Left colon (tissue), 2 donors: ENCODE measurements at places on chromosomes 5 and 9.

DNA sequence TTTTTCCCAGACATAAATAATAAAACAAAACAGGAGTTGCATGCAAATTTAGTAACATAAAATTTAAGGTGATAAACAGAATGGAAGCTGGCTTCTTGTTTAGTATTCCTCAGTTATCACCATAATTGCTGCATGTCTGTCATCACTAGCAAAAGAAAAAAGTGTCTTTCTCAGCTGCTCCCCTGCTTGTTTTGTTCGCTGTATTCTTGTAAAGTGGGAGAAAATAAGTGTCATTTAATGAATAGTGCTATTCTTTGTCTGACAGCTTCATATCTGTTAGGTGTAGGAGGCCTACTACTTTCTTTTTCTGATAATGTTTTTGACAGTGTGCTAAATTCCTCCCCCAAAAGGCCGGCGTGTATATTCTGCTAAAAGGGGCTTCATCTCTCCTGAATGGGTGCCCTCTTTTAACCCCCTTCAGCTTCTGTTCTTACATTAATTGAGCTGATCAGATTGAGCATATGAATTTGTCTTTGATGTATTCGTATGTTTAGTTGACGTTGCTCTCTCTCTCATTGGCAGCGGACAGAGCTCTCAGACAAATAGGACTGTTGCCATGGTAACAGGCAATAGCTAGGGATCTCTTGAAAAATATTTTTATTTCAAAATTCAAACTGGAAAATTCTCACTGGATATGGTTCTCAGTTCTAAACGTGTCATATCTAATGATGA is 303.8 kb downstream of the KIAA0825 start:
- DNase-seq, result no peak

- DNase-seq, result no peak
These were observed 17.6 kb downstream of the NREP start for GRCh38 chr5:111739416-111739815.

GRCh38 chr5:71830681-71831539 is 111.8 kb downstream of the CARTPT start:
- peak; percentile 37 for DNase-seq

DNA sequence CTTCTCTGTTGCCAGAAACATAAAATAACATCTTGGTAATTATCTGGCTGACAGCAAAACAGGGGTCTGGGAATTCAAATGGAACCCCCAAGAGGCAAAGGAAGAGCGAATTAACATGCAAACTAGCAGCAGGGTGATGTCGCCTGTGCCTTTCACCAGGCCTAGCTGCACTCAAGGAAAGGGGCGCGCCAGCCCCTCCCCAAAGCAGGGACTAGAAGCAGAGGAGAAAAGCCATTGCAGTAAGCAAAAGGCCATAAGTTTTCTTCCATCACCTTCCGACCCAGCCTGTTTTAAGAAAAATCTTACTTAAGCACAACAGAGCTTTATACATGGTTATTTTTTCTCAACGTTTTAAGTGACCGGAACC is 539 bp downstream of the POC5 start:
- DNase-seq, result no peak

DNA sequence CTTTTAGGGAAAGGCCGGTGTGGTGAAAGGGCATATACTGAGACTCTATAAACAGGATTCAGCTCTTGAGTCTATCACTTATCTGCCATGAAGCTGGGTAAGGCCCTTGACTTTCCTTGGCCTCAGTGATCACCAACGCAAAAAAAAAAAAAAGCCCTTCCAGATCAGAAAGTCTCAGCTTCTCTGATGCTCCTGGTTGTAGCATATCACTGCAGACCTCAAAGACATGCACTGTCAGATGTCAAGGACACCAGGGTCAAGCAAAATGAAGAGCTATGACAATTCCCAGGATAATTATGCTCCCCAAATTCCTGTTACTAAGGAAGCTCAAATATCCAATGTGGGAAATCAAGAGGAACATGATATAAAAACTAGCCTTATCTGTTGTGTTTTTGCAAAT is 68.3 kb upstream of the IFNE start:
- no peak for DNase-seq

DNA sequence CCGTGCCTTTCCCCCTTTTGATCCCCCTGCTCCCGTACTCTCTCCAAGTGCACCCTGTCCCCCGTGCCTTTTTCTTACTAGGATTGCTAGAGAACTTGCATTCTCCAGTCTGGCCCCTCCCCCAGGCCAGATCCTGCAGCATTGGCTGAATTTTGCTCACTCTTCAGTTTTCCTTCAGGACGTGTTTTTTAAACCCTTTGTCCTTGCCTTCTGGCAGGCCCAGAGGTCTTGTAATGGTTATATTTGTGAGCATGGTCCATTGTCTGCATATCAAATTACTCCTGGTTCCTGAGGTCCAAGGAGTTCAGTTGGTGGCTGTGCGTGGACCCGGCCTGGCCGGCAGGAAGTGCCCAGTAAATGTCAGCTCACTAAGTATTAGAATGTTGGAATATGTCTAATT is 606 bp downstream of the TBC1D13 start:
- no peak for DNase-seq

DNA sequence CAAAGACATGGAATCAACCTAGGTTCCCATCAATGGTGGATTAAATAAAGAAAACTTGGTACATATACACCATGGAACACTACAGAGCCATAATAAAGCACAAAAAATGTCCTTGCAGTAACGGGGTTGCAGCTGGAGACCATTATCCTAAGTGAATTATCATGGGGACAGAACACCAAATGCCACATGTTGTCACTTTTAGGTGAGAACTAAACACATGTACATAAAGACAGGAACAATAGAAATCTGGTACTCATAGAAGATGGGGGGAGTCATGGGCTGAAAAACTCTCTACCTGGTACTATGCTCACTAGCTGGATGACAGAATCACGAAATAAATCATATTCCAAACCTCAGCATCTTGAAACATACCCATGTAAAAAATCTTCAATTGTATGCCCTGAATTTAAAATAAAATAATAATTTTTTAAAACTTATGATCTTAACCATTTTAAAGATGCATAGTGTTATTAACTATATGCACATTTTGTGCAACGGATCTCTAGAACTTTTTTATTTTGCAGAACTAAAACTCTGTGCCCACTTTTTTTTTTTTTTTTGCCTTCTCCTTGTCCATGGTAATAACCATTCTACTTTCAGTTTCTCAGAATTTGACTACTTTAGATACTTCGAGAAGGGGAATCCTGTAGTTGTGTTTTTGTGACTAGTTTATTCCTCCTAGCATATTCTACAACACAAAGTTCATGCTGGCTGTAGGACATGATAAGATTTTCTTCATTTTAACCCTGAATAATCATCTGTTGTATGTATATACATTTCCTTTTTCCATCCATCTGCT is 1081.6 kb upstream of the ACO1 start:
- DNase-seq, result no peak

DNA sequence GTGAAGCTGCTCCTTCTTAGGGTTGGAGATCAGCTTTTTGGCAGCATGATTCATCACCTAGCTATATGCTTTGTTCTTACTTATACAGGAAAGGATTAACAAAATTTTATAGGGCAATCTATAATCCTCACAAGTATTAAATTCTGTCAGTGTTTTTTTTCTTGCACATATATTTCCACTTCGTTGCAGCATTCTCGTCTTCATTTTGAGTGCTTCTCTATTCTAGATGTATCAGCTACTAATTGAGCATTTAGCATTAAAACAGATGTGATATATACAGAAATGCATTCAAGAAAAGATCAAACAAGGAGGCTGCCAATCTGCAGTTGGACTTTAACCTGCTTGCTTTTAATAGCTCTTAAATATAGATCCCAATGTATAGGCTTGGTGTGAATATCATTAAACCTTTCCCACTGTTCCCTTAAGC is 3.6 kb upstream of the CTXN3 start:
- no peak for DNase-seq

DNA sequence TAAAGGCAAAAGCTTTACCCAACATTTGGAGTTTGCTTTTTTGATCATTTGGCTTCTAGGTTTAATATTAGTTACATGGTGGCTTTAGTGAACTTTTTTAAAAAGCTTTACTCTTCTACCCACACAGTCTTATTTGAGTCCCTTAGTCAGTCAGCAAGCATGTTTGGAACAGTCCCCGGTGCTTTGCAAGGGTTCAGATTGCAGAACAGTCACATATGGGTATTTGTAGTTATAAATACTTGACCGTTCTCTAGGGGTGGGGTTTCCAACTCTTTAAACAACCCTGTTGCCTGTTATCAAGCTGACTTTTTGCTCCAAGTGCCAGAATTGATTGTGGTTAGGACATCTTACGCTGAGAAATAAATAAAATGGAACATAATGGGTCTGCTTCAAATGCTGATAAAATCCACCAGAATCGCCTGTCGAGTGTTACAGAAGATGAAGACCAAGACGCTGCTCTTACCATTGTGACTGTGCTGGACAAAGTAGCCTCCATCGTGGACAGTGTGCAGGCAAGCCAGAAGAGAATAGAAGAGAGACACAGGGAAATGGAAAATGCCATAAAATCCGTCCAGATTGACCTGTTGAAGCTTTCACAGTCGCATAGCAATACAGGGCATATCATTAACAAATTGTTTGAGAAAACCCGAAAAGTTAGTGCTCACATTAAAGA is at the start of gene CAVIN4:
Gene CAVIN4 (plus strand): TSS at position 304 of the 673 bp plus-strand sequence. CDS start 65 bp downstream, at position 369.
- no peak for DNase-seq

GRCh38 chr5:114358329-114358728 is 3.5 kb upstream of the KCNN2 start:
- no peak for DNase-seq

GRCh38 chr5:55601204-55601618 is 66.4 kb upstream of the PLPP1 start:
- peak; percentile 90 for DNase-seq

GRCh38 chr5:143879646-143880045 is 67.7 kb downstream of the HMHB1 start:
- no peak for DNase-seq

- DNase-seq, result no peak
These were observed 201.3 kb downstream of the ARHGAP26 start for GRCh38 chr5:142971303-142972013.

GRCh38 chr9:28086881-28087280 is 513.6 kb upstream of the C9orf72 start:
- no peak for DNase-seq

- DNase-seq, result peak; percentile 88
These were observed at the start of gene ADGRV1 for GRCh38 chr5:90558344-90559192. TSS of gene ADGRV1 (plus strand) at chr5:90558797. CDS start at chr5:90558896, 99 bp downstream.

DNA sequence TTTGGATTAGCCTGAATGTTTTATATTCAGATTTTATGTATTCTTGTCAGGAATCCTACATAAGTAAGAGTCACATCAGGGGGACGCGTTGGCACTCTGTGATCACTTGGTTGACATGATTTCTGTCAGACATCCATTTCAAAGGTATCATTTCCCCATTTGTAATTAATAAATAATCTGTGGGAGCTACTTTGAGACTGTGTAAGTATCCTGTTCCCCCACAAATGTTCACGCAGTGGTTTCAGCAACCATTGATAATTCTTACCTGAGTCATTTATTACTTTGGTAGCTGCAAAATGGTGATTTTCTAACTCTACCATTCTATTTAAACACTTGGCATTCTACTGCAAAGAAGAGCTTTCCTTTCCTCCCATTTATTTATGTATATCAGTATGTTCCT is 56.9 kb upstream of the TBC1D2 start:
- DNase-seq, result no peak

DNA sequence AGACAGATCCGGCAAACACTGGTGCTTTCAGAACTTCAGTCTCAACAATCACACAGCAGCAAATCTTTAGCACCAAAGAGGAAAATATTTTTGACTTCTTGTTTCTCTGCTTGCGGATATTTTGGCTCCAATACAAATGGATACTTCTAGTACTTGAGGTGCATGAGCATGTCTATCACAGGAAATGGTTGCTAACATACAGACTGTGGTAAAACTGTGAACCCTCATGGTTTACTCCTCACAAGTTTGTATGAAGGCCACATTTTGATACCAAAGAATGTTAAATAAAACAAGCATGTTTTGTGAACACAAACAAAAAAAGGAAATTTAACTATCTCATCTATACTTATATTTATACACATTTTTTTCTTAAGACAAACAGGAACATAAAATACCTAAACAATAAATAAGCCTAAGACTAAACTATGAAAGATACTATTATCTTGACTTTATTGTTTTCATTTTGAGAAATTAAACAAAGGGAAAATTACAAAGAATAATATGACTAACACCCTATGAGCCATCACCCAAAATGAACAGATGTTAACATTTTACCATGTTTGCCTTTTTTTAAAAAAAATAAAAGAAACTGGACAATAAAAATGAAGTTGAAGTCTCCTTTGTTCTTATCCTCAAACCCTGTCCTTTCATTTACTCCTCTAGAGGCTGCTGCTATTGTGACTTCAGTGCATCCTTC is 135.0 kb upstream of the LHFPL2 start:
- no peak for DNase-seq

- no peak for DNase-seq
These were observed 181.1 kb downstream of the PDZD2 start for GRCh38 chr5:31819926-31820516.

- no peak for DNase-seq
These were observed 6.9 kb upstream of the ATP6V1G1 start for GRCh38 chr9:114580609-114581193.

- DNase-seq, result no peak
These were observed 10.0 kb downstream of the ZSWIM6 start for GRCh38 chr5:61342071-61342501.

- DNase-seq, result no peak
These were observed 130.7 kb downstream of the TRIM32 start for GRCh38 chr9:116817762-116818161.

DNA sequence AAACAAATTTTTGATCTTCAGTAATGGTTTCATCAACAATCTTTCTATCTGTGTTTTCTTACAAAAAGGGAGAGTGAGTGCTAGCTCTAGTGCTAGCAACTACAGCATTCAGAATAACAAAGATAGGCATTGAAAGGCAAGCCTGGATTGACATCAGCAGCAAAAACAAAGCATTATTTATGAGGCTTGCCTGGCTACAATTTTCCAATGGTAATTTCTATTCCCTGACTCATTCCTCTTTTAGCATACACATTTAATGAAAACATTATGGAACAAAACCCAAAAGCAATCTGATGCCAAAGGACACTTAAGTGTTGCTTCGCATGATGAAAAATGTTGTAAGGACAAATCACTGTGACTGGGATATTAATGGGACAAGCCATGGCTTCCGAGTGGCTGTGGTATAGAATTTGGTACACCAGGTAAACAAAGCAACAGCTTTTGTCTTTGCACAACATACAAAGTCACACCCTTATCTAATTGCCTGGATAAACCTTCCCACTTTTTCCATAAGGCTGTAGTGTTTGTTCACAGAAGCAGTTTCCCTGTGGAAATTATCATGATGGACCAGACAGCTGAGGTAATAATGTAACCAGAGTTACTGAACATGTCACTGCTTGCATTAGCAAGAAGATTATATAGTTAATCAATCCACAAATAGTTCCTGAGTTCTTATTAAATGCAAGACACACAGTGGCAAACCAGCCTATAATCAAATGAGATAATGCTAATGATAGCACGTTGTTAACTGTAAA is 179.8 kb upstream of the EDIL3 start:
- DNase-seq, result no peak

DNA sequence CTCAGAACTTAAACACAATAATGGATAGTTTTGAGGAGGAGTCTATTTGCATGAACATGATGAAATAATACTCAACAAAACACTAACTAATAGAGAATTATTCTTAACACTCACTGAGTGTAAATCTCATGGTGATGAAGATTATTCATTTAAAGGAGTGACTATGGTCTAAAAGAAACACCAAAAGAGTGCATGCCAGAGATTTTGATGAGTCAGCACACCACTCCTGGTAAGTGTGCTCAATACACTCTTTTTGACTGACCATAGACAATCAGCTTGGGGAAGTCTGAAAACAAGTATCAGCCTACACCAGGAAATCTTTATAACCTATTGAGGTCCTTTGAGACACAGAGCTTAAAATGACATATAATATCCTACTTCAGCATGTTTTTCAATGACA is 6.8 kb upstream of the FST start:
- DNase-seq, result no peak

- DNase-seq, result no peak
These were observed 16.6 kb downstream of the MAP1B start for GRCh38 chr5:72123764-72124376.
